ENCODE measurements at places on chromosomes 11 and 22. TPM values are rescaled to one million over a fixed set of nuclear protein-coding genes. Genes with fewer than 3 reads are reported as not detected.

Gene SYCE3
- not detected for total RNA-seq

Gene RIN1
- 5.7 TPM for total RNA-seq

Gene TRIM34
- total RNA-seq: 6.8 TPM

Gene TTC36
- 1.0 TPM for total RNA-seq

Gene OR51B5
- total RNA-seq: 0.52 TPM

Gene TUBA8
- total RNA-seq: 21.9 TPM

Gene GTSE1
- 3.1 TPM for total RNA-seq

Gene C22orf23
- total RNA-seq: 0.52 TPM

Gene MUC5AC
- total RNA-seq: under 0.01 TPM

Gene RAB3IL1
- total RNA-seq: 9.4 TPM

Gene OR56A1
- under 0.01 TPM for total RNA-seq

Gene PHLDA2
- total RNA-seq: not detected

Gene TTC9C
- 25.6 TPM for total RNA-seq

Gene ZBTB16
- total RNA-seq: 6.8 TPM

Gene DSCAML1
- 0.52 TPM for total RNA-seq

Gene CD151
- total RNA-seq: 94.5 TPM

Gene PDGFD
- 24.0 TPM for total RNA-seq

Gene DCUN1D5
- 33.9 TPM for total RNA-seq

Gene LDLRAD3
- 39.1 TPM for total RNA-seq

Gene CHST1
- 3.1 TPM for total RNA-seq

Gene APOBEC3C
- total RNA-seq: 1.6 TPM

Gene CYB5R2
- 2.6 TPM for total RNA-seq

Gene HEPHL1
- under 0.01 TPM for total RNA-seq

Gene MMP12
- not detected for total RNA-seq

Gene SHANK2
- 2.6 TPM for total RNA-seq

Gene RAB36
- 0.52 TPM for total RNA-seq

Gene B4GALNT4
- 5.2 TPM for total RNA-seq

Gene SLC37A4
- 6.8 TPM for total RNA-seq

Gene SLC35F2
- 3.1 TPM for total RNA-seq

Gene CLDN5
- total RNA-seq: 84.0 TPM

Gene SLC16A8
- 1.0 TPM for total RNA-seq

Gene C22orf42
- total RNA-seq: not detected

Gene NCF4
- 6.8 TPM for total RNA-seq

Gene XKR3
- not detected for total RNA-seq

Gene ART5
- 0.52 TPM for total RNA-seq

Gene APOBEC3H
- total RNA-seq: not detected

Gene CSF2RB
- total RNA-seq: 2.6 TPM

Gene TMEM121B
- 2.6 TPM for total RNA-seq

Gene BATF2
- 0.52 TPM for total RNA-seq

Gene ABCG4
- under 0.01 TPM for total RNA-seq

Gene OR8G1
- total RNA-seq: under 0.01 TPM

Gene OR4D9
- total RNA-seq: not detected

Gene HOATZ
- not detected for total RNA-seq

Gene MS4A7
- total RNA-seq: 5.2 TPM

Gene YPEL4
- 0.52 TPM for total RNA-seq
